Dermis microvascular lymphatic vessel endothelial cell (primary cell): ENCODE measurements at places on chromosomes 7 and 10. TPM values are rescaled to one million over a fixed set of nuclear protein-coding genes. Genes with fewer than 3 reads are reported as not detected.

The NUDT1 gene
- total RNA-seq: 8.6 and 13.9 TPM in 2 replicates

GRCh38 chr7:132830941-132831340, 250.9 kb downstream of the CHCHD3 start:
- no peak for DNase-seq

GRCh38 chr7:152231089-152231488, 204.7 kb downstream of the KMT2C start:
- no peak for DNase-seq

DNA sequence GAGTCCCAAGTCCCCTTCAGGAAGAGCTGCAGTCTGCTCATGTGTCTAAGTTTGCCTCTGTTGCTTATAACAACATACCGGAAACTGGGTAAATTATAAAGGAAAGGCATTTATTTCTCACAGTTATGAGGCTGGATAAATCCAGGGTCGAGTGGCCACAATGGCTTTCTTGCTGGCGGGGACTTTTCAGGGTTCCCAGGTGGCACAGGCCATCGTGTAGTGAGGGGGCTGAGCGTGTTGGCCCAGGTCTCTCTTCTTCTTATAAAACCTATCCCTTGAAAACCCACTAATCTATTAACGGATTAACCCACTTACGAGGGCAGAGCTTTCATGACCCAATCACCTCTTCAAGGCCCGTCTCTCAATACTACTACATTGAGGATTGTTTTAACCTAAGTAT, 8.7 kb downstream of the VIPR2 start:
- DNase-seq: no peak

GRCh38 chr10:68047554-68048327, 27.3 kb downstream of the HERC4 start:
- no peak for DNase-seq

GRCh38 chr7:121515630-121516401, 119.7 kb upstream of the FAM3C start:
- DNase-seq: no peak
